Nephron progenitor cell (in vitro differentiated cells): ENCODE measurements at places on chromosomes 2 and 18.

GRCh38 chr18:8847900-8848299 lies 142.5 kb downstream of the MTCL1 start:
- DNase-seq: no peak
- no peak overlapping the region for H3K4me3 ChIP-seq
- H3K27ac ChIP-seq: no peak overlapping the region
- H3K36me3 ChIP-seq: no peaks in the 10 kb centered on the region
- H3K4me1 ChIP-seq: no peaks in the 10 kb centered on the region
- peaks cover 8% of the 10 kb centered on the region for H3K27me3 ChIP-seq

DNA sequence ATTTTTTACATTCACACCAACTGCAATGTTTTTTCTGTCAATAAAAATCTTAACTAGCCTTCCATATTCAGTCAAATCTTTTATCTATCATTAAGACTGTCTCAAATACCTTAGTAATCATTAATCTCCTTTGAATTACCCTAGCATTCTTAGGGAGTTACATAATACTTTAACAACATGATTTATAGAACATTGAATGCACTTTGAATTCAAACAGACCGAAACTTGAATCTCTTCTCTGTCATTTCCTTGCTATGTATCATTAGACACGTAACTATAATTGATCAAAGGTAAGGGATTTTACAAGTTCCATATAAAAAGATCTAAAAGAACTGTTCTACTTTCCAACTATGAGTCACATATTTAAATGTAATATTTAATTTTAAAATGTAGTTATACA lies 330.9 kb downstream of the RIT2 start:
- no peaks in the 10 kb centered on the region for H3K27me3 ChIP-seq
- H3K36me3 ChIP-seq: no peaks in the 10 kb centered on the region
- H3K27ac ChIP-seq: no peak overlapping the region
- peaks cover 6% of the 10 kb centered on the region for H3K4me1 ChIP-seq
- DNase-seq: no peak

DNA sequence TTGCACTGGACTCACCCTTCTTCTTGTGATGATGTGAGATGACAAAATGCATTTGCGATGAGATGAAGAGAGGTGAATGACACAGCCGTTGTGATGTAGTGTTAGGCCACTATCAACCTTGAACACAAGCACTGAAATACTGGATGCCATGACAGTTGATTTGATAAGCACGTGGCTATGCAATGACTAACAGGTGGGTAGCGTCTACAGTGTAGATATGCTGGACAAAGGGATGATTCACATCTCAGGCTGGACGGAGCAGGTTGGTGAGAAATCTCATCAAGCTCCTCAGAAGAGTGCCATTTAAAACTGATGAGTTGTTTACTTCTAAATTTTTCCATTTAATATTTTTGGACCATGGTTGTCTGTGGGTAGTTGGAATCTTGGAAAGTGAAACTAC lies 375.8 kb upstream of the LYPD1 start:
- no peak overlapping the region for H3K27ac ChIP-seq
- no peaks in the 10 kb centered on the region for H3K4me1 ChIP-seq
- no peak overlapping the region for H3K4me3 ChIP-seq
- H3K36me3 ChIP-seq: no peaks in the 10 kb centered on the region
- H3K27me3 ChIP-seq: no peaks in the 10 kb centered on the region

DNA sequence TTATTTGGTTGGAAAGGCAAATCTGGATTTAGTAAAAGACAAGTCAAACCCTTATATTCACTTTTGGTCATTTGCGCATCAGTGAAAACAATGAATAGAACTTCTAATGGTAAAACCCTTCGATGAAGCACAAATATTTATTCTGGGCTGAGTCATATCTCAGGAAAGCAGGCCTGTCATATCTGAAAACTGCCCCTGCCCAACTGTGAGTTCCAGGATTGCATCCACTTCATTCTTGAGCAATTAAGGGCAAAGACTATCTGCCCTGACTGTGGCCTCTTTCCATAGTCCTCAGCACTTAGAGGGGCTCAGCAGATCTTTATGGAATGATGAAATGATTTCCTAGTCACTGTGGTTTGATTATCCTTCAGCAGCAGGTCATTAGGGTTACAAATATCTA lies 795.2 kb upstream of the ID2 start:
- H3K27ac ChIP-seq: no peak overlapping the region
- no peak overlapping the region for H3K4me3 ChIP-seq
- peaks cover 4% of the 10 kb centered on the region for H3K27me3 ChIP-seq
- no peaks in the 10 kb centered on the region for H3K4me1 ChIP-seq

DNA sequence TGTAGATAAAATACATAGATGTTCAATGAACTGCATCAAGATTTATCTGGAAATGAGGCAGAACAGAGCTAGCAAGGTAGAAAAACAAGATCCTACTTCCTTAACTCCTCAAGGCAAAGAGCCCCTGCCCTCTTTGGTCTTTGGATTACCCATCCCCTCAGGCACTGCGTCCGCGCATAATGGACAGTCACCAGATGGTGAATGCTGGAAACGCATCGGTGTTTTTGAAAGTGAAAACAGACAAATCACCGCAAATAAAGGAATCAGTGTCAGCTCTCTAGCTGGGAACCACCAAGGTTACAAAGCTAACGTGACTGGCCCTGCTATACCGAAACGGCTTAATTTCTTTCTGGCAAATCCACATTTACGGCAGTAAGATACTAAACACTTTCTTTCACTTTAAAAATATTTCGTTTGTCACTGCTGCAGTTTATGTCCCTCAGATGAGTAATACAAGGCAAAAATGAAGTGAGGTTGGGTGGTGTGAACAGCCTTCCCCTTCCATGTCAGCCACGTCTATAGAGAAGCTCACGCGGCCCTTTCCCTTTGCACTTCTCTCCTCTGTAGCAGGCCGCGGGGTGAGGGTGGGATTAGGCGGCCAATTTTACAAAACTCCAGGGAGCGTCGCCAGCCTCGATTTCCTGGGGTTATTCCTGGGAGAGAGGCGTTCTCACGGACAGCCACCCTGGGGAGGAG lies 627 bp upstream of the GALR1 start:
- H3K4me1 ChIP-seq: peaks cover 9% of the 10 kb centered on the region
- peak overlapping the region; percentile 74 for H3K4me3 ChIP-seq
- no peak for DNase-seq
- H3K27me3 ChIP-seq: peaks cover 99% of the 10 kb centered on the region
